ENCODE measurements at places on chromosomes 1 and 21. TPM values are rescaled to one million over a fixed set of nuclear protein-coding genes. Genes with fewer than 3 reads are reported as not detected.

The VCAM1 gene
- total RNA-seq: 9.6 TPM

The FCER1G gene
- total RNA-seq: not detected

The TCP10L gene
- 1.3 TPM for total RNA-seq

The SIPA1L2 gene
- 14.5 TPM for total RNA-seq

The S100A2 gene
- 11.7 TPM for total RNA-seq

The SPRR1B gene
- not detected for total RNA-seq

The OR10J1 gene
- total RNA-seq: not detected

The ARMH1 gene
- 2.7 TPM for total RNA-seq

The GJB3 gene
- not detected for total RNA-seq

The ITSN1 gene
- 49.9 TPM for total RNA-seq

The MPL gene
- not detected for total RNA-seq

The TP73 gene
- 0.16 TPM for total RNA-seq

The RAB4A gene
- 53.1 TPM for total RNA-seq

The LCE7A gene
- total RNA-seq: not detected

- no peak overlapping the region for H3K4me3 ChIP-seq
- peaks cover 6% of the 10 kb centered on the region for H3K27me3 ChIP-seq
These were observed 53.4 kb upstream of the RPL11 start for GRCh38 chr1:23638188-23638619.

DNA sequence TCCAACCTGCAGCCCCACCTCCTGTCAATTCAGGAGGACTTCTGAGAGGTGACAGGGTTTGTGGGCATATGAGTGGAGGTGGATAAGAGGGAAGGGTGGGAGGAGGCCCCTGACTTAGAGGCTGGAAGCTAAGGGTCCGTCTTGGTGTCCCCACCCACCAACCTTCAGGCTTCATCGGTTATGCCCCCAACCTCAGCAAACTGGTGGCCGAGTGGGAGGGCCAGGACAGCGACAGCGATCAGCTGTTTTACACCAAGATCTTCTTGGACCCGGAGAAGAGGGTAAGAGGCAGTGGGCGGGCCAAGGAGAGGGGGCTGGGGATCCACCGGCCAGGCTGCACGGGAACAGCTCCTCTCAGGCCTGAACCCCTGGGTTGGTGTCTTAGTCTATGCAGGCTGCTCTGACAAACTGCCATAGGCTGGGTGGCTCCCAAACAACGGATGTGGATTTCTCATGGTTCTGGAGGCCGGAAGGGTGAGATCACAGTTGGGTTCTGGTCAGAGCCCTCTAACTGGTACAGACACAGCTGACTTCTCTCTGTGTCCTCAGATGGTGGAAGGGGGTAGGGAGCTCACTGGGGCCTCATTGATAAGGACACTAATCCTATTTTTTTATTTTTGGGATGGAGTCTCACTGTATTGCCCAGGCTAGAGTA lies 18.1 kb downstream of the PLOD1 start:
- peaks cover 24% of the 10 kb centered on the region for H3K36me3 ChIP-seq
- H3K27ac ChIP-seq: no peak overlapping the region
- no peaks in the 10 kb centered on the region for H3K27me3 ChIP-seq
- no peak for DNase-seq
- H3K4me1 ChIP-seq: no peaks in the 10 kb centered on the region
- no peak overlapping the region for H3K4me3 ChIP-seq

DNA sequence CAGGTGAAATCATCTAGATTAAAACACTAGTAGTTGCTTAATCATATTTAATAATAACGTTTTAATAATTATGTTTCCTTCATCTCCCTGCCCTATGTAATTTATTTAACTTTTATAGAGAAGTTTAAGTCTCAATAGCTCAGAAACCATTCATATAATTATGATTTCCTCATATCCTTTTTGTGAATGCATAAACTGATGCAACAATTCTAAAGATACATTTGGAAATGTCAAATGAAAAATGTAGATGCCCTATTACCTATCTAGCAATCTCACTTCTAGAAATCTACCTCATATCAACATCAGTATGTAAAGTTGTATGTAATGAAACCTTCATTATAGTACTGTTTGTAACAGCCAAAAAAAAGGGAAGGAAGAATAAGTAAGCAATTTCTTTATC lies 10.5 kb downstream of the DRAM2 start:
- H3K4me1 ChIP-seq: peaks cover 1% of the 10 kb centered on the region
- DNase-seq: no peak
- H3K36me3 ChIP-seq: peaks cover 25% of the 10 kb centered on the region
- H3K4me3 ChIP-seq: no peak overlapping the region

- peak overlapping the region; percentile 98 for H3K27ac ChIP-seq
- H3K27me3 ChIP-seq: no peaks in the 10 kb centered on the region
- peak; percentile 98 for DNase-seq
- peaks cover 46% of the 10 kb centered on the region for H3K4me1 ChIP-seq
- H3K36me3 ChIP-seq: peaks cover 11% of the 10 kb centered on the region
These were observed 6.2 kb upstream of the ANKRD35 start for GRCh38 chr1:145891587-145892485.

GRCh38 chr21:42737951-42738590 lies 84.7 kb downstream of the PDE9A start:
- H3K4me1 ChIP-seq: peaks cover 7% of the 10 kb centered on the region
- no peak overlapping the region for H3K27ac ChIP-seq
- H3K36me3 ChIP-seq: peaks cover 15% of the 10 kb centered on the region
- peaks cover 2% of the 10 kb centered on the region for H3K27me3 ChIP-seq
- DNase-seq: no peak

DNA sequence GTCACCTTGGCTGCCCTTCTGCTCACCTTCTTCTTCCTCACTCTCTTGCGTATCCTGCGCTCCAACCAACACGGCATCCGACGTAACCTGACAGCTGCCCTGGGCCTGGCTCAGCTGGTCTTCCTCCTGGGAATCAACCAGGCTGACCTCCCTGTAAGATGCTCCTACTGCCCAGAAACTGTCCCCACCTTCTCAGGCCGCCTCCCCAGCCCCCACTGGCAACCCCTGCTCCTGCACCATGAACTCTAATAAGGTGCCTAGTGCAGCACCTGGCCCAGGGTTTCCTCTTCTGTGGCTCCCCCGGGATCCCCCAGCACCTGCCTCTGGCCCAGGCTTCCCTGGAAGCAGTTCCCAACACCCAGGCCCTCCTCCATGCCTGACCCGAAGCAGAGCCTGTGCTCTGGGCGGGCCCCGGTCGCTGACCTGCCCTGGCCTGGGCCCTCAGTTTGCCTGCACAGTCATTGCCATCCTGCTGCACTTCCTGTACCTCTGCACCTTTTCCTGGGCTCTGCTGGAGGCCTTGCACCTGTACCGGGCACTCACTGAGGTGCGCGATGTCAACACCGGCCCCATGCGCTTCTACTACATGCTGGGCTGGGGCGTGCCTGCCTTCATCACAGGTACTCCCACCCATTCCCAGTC lies 12.8 kb downstream of the PSRC1 start:
- no peak overlapping the region for H3K27ac ChIP-seq
- peaks cover 6% of the 10 kb centered on the region for H3K36me3 ChIP-seq
- no peaks in the 10 kb centered on the region for H3K27me3 ChIP-seq
- DNase-seq: no peak

DNA sequence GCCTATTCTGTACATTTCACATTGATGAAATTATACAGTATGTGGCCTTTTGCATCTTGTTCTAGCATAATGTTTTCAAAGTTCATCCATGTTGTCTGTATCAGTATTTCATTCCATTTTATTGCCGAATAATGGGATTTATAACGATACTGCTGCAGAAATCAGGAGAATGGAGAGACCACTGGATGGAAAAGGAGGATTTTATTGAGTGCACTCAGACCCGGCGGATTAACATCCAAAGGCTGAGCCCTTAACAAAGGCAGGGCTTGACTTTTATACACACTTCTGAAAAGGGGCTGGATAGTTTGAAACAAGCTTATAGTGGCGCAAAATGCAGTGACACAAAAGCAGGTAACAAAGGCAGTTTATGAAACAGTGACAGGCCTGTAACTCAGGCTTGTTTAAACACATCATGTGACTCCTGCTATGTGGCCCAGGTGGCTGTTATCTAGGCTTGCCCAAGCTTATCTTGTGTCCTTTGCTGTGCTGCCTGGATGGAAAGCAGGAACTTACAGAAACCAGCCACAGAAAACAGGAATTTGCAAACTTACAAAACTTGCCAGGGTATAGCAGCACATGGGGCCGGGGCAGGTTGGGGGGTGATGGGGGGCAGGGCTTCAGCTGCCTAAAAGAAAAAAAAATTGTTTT lies 32.8 kb upstream of the KCNJ15 start:
- no peak overlapping the region for H3K4me3 ChIP-seq
- H3K27me3 ChIP-seq: no peaks in the 10 kb centered on the region
- no peak for DNase-seq
- no peak overlapping the region for H3K27ac ChIP-seq
- peaks cover 7% of the 10 kb centered on the region for H3K36me3 ChIP-seq

DNA sequence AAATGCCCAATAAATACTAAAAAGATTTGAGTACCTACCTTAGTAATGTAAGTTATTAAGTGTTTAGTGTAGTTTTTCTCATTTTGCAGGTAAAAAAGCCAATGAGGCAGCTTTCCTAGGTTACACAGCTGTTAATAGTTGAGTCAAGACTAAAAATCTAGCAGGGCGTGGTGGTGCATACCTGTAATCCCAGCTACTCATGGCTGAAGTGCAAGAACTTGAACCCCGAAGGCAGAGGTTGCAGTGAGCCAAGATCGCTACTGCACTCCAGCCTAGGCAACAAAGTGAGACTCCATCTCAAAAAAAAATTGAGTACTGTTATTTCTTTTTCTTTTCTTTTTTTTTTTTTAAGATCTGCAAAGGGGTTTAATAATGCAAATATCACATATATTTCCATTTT lies 7.7 kb downstream of the YBX1 start:
- peaks cover 31% of the 10 kb centered on the region for H3K36me3 ChIP-seq
- peaks cover 63% of the 10 kb centered on the region for H3K4me1 ChIP-seq
- H3K27ac ChIP-seq: no peak overlapping the region
- DNase-seq: no peak
- H3K4me3 ChIP-seq: no peak overlapping the region

DNA sequence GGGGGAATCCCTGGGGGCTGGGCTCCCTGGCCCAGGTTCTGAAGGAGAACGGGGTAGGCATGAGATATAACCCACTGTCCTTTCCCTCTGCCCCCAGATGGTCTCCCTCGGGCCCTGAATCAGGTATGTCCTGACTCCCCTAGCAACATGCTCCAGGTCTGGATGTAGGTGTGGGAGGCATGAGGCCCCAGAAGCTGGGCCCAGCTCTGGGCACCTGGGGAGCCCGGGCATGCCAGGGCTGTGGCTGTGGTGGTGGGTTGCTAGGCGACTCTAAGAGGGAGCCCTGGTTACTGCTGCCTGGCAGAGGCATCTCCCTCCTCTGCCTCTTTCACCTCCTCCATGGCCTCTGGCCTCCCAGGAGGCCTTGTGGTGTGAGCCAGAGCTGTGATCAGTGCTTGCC lies 16.2 kb downstream of the FOXO6 start:
- no peak overlapping the region for H3K27ac ChIP-seq
- no peaks in the 10 kb centered on the region for H3K36me3 ChIP-seq
- H3K4me3 ChIP-seq: no peak overlapping the region
- no peaks in the 10 kb centered on the region for H3K27me3 ChIP-seq
- H3K4me1 ChIP-seq: peaks cover 26% of the 10 kb centered on the region
- no peak for DNase-seq

- no peak overlapping the region for H3K27ac ChIP-seq
- H3K4me1 ChIP-seq: peaks cover 14% of the 10 kb centered on the region
- no peaks in the 10 kb centered on the region for H3K36me3 ChIP-seq
- H3K4me3 ChIP-seq: no peak overlapping the region
These were observed 4.8 kb downstream of the S1PR1 start for GRCh38 chr1:101241485-101242225.

DNA sequence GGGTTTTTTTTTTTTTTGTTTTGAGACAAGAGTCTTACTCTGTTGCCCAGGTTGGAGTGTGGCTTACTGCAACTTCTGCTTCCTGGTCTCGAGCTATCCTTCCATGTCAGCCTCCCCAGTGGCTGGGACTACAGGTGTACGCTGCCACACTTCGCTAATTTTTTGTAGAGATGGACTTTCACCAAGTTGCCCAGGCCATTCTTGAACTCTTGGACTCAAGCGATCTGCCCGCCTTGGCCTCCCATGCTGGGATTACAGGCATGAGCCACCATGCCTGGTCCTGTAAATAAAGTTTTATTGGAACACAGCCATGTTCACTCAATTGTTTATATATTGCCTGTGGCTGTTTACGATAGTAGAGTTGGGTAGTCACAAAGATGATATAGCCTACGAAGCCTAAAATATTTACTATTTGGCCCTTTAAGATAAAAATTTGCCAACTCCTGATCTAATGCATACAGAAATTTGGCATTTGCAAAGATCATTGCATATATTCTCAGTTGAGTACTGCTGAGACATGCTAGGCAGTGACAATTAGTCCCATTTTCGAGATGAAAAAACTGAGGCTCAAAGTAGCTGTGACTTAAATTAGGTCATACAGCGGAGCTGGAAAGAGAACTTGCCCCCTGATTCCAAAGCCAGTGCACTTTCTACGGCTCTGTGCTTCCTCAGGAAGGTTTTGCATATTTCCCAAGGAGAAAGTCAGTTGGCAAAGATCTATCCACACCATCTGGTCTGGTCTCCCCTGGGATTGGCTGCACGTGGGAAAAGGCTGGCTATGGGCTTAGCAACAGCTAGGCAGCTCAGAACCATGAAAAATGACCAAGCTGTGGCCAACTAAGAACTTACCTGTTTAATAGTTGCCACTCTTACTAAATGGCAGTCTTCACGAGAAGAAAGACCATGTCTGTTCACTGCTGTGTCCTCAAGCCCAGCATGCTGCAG lies 19.4 kb downstream of the MECR start:
- H3K4me1 ChIP-seq: no peaks in the 10 kb centered on the region
- no peak overlapping the region for H3K27ac ChIP-seq
- DNase-seq: no peak
- H3K36me3 ChIP-seq: peaks cover 21% of the 10 kb centered on the region
- no peak overlapping the region for H3K4me3 ChIP-seq

DNA sequence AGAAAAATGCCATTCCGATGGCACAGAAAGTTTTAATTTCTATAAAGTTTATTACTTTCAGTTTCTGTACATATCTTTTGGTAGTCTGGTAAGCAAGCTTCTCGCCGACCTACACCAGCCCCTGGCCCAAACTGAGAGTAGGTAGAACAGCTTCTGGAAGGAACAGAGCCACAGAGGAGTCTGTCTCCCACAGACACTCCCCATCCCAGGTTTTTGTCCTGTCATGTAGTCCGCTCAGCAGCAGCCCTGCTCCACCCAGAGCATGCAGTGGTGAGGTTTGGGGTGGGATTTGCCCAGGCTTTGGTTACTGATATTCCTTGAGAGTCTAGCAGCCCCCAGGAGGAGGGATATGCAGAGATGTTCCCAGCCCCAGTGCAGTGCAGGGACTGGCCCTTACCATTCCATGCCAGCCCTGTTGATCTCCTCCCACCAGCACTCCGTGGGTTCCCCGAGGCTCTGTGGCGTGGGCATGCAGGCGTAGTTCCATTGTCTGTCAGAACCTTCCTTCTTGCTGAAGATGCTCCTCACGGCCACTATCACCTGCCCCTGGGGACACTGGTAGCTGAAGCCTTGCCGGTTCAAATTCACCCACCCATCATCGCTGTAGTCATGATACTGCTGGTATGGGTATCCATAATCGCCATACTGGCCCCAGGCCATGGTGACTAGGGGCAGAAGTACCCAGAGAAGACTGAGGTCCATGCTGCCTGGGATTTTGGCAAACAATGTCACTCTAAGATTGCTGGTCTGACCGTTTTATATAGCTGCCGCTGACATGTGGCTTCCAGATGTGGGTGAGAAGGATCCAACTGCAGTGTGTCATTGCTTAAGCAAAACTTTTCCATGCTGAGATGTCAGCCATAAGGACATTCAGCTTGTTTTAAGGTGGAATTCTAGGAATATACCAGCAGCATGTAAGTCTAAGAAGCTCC lies at the start of gene DPT:
Gene DPT (minus strand): TSS at position 734 of the 932 bp plus-strand sequence. CDS start 32 bp downstream, at position 702.
- peaks cover 5% of the 10 kb centered on the region for H3K27me3 ChIP-seq
- no peak for DNase-seq
- no peaks in the 10 kb centered on the region for H3K36me3 ChIP-seq

GRCh38 chr1:70483342-70483741 lies 72.3 kb downstream of the CTH start:
- no peak overlapping the region for H3K27ac ChIP-seq
- no peaks in the 10 kb centered on the region for H3K4me1 ChIP-seq
- no peak for DNase-seq
- H3K36me3 ChIP-seq: no peaks in the 10 kb centered on the region

All from osteocyte (in vitro differentiated cells).